A549 (cell line): ENCODE measurements at places on chromosomes 12 and 14. TPM values are rescaled to one million over a fixed set of nuclear protein-coding genes. Genes with fewer than 3 reads are reported as not detected.
A peak's percentile ranks its signal among the peaks of the same experiment; 100 is the strongest.

DNA sequence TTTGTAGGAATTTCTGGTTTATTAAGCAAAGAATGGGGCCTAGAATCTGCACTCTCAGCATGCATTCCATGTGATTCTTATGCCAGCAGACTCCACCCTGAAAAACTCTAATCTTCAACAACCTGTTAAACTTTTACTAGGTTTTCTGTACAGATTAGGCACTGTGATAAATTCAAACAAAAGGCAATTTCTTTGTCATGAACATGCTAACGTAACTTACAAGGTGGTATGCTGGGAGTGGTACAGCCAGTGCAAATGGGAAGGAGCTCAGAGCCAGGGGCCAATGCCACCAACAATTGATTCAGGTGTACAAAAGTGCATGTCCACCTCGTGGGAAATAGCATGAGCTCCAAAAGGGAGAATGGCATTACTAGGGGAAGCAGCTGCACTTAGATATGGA, 83.0 kb downstream of the PPFIBP1 start:
- DNase-seq: no peak

GRCh38 chr14:103558071-103558882, 4.2 kb downstream of the BAG5 start:
- no peak for DNase-seq

DNA sequence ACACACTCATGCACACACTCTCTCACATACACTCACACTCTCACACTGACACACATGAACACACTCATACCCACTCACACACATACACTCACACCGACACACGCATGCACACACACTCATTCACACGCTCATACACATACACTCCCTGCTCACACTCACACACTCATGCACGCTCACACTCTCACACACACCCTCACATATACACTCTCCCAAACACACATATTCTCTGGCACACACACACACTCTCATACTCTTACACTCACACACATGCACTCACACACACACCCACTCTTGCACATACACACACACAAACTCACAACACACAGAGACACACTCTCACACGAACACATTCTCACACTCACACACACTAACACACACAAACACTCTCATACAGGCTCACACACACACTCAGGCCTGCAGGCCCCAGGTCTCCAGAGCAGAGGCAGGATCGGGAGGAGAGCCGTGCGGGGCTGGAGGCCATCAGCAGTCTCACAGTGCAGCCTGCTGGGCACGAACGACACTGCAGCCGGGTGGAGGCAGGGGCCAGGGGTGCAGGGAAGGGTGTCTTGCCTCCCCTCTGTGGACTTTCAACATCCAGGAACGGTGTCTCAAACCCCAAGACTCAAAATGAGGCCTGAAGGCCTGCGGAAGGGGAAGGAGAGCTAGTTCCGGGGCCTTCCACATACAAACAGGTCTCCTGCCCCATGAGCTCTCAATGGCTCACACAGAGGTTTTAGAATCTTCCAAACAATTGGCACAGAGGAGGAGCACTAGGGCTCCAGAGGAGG, 148.7 kb downstream of the ANO2 start:
- peak; percentile 17 for DNase-seq

DNA sequence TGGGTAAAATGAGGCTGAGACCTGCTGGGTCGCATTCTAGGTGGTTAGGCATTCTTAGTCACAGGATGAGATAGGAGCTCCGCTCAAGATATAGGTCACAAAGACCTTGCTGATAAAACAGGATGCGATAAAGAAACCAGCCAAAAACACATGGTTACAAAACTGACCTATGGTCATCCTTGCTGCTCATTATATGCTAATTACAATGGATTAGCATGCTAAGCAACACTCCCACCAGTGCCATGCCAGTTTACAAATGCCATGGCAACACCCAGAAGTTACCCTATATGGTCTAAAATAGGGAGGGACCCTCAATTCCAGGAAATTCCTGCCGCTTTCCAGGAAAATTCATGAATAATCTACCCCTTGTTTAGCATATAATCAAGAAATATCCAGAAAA, 132.4 kb downstream of the BRMS1L start:
- no peak for DNase-seq

GRCh38 chr12:6047249-6048237, 76.9 kb downstream of the VWF start:
- DNase-seq: no peak

DNA sequence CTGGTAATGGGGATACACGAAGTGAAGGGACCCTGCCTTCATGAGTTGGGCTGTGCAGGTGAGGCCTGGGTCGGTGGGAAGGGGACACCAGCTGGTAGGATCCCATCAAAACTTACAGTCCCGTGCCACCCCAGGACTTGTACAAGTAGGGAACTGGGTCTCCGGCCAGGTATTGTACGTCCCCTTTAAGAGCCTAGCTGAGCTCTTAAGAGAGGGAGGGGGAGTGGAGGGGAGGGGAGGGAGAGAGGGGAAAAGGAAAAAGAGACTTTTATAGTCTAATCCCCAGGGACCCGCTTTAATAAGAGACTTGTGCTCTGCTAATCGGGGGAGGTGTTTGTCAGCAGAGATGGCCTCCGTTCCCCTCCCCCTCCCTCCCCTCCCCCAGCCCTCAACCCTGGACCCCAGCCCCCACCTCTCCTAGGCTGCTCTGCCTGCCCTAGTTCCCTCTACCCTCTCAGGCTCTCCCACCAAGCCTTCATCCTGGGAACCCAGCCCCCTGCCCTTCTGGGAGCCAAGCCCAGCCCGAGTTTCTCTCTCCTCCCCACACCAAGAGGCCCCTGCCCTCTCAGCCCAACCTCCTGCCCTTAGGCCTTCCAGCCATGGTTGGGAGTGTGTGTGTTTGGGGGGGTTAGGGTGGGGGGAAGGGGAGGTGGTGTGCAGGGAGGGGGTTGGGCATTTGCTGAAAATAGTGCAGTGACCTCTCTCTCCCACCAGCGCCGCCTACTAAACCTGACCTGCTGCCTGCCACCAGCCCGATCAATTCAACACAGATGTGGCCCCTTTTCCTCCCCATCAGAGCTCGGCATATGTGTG, 2.6 kb downstream of the GDF11 start:
- no peak for DNase-seq

GRCh38 chr12:66813137-66813892, 134.4 kb upstream of the GRIP1 start:
- DNase-seq: no peak

GRCh38 chr12:34288963-34289345, 266.7 kb downstream of the ALG10 start:
- no peak for DNase-seq

- DNase-seq: no peak
Observed at GRCh38 chr14:102229071-102229738, 75.8 kb downstream of the MOK start.

PTPN21 gene
- 6.0 to 7.2 TPM (median 6.5 TPM) in 3 replicates for polyA plus RNA-seq

C12orf50 gene
- polyA plus RNA-seq: not detected in 3 replicates

GPR68 gene
- 0.07 to 0.09 TPM (median 0.09 TPM) in 3 replicates for polyA plus RNA-seq

CMA1 gene
- polyA plus RNA-seq: not detected in 3 replicates

SAMD15 gene
- polyA plus RNA-seq: 2.1 to 2.5 TPM (median 2.2 TPM) in 3 replicates

MSRB3 gene
- 24.6 to 27.6 TPM (median 25.2 TPM) in 3 replicates for polyA plus RNA-seq

PLEKHD1 gene
- polyA plus RNA-seq: 0.03 to 0.05 TPM (median 0.04 TPM) in 3 replicates
